Activated CD4-positive, CD25-positive, alpha-beta regulatory T cell (primary cell): ENCODE measurements at places on chromosomes 1 and 21.

- DNase-seq, result no peak
These were observed 8.3 kb upstream of the FAM177B start for GRCh38 chr1:222728746-222729145.

GRCh38 chr1:22915231-22915630, 57.4 kb downstream of the LACTBL1 start:
- DNase-seq, result no peak

DNA sequence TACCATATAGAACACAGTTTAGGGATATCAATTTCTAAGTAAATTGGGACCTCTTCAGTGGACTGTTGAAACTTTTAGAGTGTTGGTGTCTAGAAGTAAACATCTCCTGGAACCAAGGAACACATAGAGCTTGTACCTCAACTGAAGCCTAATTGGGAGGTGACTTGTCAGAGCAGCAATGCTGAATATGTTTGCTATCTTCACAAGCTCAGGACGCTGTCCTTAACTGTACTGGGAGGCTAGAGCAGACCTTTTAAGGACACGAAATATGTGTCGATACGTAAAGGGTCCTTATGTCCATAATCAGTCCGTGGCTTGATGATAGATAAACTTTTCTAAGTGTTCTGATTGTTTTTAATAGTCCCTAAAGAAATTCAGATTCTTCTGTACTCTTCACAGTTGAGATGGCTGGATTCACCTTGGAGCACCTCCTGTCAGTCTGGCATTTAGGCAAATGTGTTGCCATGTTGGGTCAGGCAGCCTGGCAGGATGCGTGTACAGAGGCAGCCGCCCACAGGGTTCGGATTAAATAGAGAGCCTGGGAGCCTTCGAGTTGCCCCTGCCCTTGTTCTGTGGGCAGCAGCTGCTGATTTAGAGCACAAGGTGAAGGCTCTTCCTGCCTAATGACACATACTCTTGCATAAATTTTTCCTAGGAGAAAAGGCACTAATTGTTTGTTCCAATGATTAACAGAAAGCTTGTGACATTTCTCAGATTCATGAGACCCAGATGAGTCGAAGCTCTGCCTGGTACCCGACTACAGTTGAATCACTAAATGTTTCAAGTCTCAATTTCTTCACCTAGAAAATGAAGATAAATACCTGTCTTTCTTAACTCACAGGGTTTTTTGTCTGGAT, 3.6 kb downstream of the ACTN2 start:
- DNase-seq, result no peak

DNA sequence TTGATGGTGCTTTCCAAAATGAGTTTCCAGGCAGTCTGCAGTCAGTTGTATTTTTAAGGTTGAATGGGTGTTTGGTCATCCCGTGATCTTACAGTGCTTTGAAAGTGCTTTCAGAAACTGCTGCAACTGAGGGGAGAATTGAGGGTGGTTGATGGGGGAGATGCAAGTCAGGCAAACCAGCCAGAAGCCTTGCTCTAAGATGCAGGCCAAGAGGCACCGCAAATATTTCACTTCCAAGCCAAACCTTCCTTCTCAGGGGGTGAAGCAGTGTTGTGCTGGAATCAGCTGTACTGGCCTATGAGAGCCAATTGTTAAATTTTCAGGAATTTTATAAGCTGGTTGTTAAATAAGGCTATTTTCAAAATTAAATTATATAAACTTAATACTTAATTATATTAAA, 151.6 kb downstream of the KCNJ6 start:
- no peak for DNase-seq

GRCh38 chr1:42075179-42075578, 78.0 kb upstream of the GUCA2B start:
- DNase-seq, result no peak

DNA sequence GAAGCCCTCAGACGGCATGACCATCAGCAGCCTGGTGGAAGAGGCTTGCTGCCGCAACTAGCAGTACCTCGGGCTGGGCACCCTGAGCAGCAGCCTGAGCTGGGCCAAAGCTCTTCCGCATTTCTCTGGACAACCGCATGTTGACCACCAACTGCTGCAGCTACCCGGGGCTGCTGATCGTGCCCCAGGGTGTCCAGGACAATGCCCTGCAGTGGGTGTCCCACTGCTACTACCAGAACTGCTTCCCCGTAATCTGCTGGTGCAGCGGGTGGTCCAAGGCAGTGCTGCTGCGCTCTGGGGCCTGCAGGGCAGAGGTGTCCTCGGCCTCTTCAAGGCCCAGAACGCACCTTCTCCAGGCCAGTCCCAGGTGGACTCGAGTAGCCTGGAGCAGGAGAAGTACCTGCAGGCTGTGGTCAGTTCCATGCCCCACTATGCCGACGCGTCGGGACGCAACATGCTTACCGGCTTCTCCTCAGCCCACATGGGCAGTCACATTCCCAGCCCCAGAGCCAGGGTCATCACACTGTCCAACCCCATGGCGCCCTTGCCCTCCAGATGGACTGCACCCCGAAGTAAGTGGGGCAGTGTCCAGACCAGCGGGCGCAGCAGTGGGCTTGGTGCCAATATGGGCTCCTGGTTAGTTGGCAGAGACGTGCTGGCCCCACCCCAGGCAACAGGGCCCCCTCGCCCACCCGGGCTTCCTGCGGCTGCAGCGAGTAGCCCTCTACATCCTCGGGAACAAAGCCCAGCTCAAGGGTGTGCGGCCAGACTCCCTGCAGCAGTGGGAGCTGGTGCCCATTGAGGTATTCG, 19.5 kb upstream of the NPPB start:
- DNase-seq, result no peak

DNA sequence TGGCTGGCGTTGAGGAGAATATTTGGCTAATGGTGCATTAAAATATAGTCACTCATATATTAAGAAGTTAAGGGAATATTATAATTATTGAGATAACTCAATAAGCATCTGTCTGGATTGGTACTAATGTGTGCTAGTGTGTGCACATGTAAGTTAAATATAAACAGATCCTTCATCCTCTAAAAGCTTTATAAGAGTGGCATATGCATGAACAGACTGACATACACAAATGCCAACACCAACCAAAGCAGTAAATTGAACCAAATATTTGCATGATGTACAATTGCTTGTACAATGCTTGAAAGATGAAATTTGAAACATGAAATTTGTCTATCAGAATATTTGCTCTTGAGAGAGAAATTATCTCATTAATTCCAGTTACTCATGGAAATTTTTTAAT, 344.9 kb downstream of the ADGRL2 start:
- DNase-seq, result no peak

DNA sequence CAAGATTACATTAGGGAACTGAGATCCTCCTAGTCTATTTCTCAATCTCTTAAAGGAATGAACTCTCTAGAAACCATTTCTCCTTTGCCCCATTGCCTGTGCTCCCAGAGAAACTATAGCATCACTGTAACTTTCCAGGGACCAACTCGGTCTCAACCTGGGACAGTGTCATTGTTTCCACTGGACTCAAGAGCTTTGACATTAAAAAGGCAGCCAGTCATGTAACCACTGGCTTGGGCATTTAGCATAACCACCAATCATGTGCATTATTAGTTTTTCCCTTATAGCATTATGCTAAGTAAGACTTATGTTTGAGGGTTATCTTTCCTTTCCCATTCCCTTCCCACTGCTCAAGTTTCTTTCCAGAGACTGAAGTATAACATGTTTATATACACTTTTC, 18.2 kb downstream of the TEX38 start:
- no peak for DNase-seq

DNA sequence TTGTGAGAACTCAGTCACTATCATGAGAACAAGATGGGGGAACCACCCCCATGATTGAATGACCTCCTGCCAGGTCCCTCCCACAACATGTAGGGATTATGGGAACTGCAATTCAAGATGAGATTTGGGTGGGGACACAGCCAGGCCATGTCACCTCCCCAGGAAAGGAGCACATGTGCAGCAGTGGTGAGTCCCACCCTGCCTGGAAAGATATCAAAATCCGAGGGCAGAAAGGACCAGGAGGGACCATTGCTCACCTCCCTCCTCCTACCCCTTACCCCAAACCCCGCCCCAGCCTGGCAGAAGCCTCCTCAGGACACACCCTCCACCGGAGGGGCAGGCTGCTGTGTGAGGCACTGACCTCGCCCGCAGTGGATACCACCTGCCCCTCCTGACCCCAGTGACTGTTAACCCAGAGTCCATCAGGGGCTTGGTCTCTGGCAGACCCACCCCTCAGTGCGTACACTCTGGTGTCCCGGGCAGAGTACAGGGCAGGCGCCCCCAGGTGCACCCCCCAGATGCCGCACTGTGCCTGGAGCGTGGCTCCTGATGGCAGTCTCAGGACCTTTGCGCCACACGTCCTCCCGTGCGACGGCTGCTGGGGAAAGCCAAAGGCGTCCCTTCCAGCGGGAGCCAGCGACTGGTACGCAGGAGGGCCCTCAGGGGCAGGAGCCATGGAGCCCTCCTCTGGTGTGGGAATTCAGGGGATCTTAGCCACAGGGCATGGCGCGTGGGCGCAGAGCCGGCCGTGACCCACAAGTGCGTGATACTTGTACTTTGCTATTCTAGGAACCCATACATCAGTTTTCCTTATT, 20.9 kb downstream of the PDXK start:
- DNase-seq, result no peak

GRCh38 chr1:116268211-116268610, 104.8 kb upstream of the ATP1A1 start:
- no peak for DNase-seq

DNA sequence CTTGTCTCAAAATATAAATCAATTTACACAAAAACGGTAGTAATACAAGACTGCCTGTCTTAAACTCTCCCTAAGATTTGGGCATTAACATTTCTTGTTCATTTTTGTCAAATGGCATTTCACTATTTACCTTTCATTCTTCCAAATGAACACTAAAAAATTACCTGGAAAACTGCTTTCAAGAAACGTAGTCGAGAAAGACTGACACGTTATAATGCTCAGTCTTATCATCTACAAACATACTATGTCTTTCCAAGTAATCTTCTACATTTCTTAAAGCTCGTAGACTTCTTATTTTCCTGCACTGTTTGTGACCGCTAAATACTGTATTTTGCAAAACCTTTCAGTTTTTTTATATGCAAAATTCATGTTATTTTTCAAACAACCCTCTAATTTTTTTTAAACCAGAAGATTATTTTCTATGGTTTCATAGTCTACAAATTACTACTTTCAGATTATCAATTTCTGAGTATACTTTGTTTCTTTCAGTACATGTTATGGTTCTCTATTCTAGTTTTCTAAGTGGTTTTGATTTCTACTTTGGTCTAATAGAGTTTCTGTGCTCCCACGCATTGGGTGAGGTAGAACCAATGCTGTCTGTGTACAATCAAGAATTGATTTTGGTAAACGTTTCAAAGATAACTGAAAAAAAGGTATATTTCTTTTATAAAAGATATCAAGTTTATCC, 336.4 kb downstream of the SMYD3 start:
- no peak for DNase-seq
